ENCODE measurements at places on chromosomes 11 and 22. TPM values are rescaled to one million over a fixed set of nuclear protein-coding genes. Genes with fewer than 3 reads are reported as not detected.

- DNase-seq: no peak
Observed at GRCh38 chr22:20139391-20140106, 7.9 kb downstream of the ZDHHC8 start.

GRCh38 chr11:20522536-20522935, 76.9 kb upstream of the SLC6A5 start:
- DNase-seq: no peak

PKNOX2 gene
- 3.1 TPM for total RNA-seq

GRCh38 chr22:49760280-49760629, 67.4 kb downstream of the BRD1 start:
- DNase-seq: no peak

SIAE gene
- 35.5 TPM for total RNA-seq

C11orf97 gene
- not detected for total RNA-seq

LGALS1 gene
- total RNA-seq: 780 TPM

- peak; percentile 82 for DNase-seq
Observed at GRCh38 chr22:35582861-35583670, 34.1 kb downstream of the MB start.

GRCh38 chr11:66275396-66275795, 2.6 kb upstream of the CNIH2 start:
- DNase-seq: no peak

KRTAP5-7 gene
- total RNA-seq: not detected

GRCh38 chr11:93160808-93161207, 37.0 kb downstream of the SLC36A4 start:
- no peak for DNase-seq

GRCh38 chr22:37639070-37639760, at the start of gene SH3BP1:
TSS of gene SH3BP1 (plus strand) at chr22:37639669. CDS start at chr22:37639788, 119 bp downstream.
- DNase-seq: peak; percentile 81

DNA sequence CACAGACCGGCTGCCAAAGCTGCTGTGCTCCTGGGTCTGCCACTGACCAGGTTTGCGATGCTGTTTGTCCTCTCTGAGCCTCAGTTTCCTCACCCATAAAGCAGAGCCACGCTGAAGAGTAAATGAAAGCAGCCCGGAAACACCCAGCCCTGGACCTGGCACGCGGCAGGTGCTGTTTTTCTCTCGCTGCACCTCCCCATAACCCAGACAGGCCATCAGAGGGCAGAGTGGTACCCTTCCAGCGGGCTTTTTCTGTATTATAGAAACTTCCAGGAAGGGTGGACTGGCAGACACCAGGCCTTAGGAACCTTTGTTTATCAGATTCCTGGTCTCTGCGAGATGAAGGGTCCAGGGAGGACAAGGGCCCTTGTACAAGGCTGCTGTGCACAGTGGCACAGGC, 17.9 kb upstream of the FGF19 start:
- no peak for DNase-seq

DNA sequence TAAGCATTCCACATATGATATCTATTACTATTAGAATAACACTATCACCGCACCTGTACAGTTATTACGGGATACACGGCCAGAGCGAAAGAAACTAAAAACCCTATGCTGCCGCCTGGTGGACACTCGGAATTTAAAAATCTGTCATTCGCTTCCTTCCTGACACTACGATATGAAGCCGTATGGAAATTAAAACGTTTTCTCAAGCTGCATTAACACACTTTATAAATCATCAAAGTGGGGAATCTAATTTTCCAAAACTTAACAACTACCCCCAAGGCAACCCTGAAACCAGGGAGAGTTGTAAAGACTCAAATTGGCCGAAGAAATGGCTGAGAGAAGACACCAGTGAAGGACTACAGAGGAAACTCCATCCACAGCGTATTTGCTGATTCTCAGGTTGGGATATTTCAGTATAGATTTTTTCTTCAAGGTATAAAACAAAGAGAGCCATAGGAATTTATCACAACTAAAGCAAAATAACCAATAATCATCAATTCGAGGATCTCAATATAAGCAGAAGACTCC, 1.4 kb downstream of the CCDC73 start:
- DNase-seq: peak; percentile 66

CCDC157 gene
- total RNA-seq: 4.1 TPM

DNA sequence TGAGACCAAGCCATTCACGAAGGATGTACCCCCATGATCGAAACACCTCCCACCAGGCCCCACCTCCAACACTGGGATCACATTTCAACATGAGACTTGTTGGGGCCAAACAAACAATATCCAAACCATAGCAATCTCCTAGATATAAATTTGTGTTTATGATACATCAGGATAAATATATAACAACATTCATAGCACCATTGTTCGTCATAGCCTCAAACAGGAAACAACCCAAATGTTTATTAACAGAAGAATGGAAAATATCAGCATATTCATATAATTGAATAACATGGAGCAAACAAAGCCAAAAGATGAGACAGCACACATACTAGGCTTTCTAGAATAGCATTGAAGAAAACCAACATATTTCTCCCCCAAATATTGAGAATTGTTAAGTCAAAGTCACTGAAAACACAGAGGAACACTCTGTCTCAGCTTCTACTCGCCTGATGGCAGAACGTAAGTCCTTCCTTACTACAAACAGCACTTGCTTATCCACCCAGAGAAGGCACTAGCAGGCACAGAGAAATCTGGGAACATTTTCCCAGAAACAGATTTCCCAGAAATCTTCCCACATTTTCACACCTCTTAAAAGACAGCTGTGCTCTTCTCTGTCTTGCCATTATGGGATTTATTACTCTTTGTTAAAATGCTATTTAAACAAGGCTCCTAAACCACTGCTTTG, 8.1 kb upstream of the GDPD4 start:
- DNase-seq: no peak

GRCh38 chr22:20449819-20450550, 12.4 kb upstream of the SCARF2 start:
- DNase-seq: no peak

DNA sequence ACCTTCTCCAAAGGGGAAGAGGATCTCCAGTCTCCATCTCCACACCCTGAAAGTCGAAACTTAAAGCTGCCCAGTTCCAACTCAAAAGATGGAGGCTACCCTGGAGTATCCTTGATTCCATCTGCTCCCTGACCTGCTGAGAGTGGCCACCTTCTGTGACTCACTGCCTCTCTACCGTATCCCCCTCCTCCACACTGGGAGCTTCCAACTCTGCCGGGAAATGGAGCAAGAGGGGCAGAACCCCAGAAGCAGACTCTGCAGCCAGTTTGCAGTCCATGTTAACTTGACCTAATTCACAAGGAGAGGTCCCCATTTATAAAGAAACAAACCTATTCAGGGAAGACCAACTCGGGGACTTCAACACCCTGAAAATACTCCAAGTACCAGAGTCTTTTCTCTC, 22.0 kb upstream of the IRAG1 start:
- DNase-seq: no peak

DNA sequence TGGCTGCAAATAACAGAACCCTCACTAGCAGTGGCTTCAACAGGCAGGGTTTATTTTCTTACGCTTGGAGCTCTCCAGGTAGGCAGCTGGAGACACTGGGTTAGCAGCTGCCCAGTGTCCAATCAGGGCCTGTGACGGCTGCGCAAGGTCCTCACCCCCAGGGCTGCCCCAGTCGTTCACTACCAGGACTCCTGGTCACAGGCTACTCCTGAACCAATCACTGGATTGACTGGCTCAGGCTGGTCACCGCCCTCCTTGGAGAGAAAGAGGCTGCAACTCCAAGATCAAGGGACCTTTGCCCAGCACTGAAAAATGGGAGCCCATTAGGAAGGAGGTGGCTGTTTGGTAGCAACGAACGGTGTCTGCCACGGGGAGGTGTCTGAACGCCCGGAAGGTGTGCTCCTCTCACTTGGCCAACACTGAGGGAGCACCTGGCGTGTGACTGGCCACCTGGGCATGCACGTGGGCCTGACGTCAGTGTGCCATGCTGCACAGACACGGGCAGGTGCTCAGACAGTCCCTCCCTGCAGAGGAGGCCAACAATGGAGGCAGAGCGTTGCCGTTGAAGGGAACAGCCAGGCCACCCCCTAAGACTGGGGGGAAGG, 5.1 kb downstream of the ARSA start:
- no peak for DNase-seq

DNA sequence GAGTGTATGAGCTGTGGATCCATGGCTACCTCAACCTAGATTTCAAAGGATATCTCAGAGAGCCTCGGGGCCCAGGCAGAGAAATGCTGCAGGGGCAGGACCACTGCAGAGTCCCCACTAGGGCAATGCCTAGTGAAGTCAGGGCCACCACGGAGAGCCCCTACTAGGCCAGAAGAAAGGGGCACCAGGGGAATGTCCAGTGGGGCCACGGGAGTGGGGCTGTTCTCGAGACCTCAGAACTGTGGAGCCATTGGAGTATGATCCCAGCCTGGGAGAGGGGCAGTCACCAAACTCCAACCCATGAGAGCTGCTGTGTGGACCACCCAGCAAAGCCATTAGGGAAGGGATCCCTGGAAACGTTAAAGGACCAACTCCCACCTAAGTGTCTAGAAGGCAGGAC, 24.5 kb downstream of the RTL6 start:
- no peak for DNase-seq

DNA sequence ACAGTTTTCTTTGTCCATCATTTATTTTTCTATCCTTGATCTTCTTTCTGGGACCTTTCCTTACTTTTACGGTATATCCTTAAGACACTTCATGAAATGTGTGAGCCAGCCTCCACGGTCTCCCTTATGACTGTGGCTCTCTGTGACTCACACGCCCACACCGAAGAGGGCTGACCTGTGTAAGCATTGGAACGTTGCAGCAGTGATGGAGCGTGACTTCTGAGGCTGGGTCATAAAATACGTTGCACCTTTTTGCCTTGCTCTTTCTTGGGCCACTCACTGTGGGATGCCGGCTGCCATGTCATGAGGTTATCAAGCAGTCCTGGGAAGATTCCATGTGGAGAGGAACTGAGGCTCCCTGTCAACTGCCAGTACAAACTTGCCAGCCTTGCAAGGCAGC, 96.3 kb upstream of the RAB1B start:
- peak; percentile 31 for DNase-seq

- no peak for DNase-seq
Observed at GRCh38 chr11:116211147-116211546, 561.6 kb downstream of the BUD13 start.

DNA sequence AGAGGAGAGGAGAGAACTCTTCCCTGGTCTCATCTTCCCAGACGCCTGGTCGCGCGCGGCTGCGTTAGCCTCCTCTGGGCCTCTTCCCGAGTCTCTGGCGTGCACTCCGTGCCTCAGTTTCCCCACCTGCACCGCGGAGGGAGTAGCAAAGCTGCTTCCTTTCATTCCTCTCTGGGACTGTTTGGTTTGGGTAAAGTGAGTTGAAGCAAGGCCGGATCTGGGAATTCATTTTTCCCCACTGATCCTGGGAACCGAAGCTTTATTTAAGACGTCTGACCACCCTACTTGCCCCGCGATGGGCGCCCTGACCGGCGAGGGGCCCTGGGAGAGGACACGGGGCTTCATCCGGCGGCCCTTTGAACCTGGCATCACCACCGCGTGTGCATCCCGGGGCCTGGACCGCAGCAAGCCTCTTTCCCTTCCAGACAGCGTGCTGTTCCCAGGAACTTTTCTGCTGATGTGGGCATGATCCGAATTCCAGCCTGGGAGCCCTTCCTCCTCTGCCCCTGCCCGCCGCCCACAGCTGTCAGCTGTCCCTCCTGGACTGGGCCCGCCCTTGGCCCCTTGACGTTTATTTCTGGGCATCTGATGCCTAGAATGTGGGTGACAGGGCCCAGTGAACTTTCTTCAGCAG, 758 bp downstream of the LDLRAD3 start:
- DNase-seq: no peak

FOLR3 gene
- total RNA-seq: not detected

DNA sequence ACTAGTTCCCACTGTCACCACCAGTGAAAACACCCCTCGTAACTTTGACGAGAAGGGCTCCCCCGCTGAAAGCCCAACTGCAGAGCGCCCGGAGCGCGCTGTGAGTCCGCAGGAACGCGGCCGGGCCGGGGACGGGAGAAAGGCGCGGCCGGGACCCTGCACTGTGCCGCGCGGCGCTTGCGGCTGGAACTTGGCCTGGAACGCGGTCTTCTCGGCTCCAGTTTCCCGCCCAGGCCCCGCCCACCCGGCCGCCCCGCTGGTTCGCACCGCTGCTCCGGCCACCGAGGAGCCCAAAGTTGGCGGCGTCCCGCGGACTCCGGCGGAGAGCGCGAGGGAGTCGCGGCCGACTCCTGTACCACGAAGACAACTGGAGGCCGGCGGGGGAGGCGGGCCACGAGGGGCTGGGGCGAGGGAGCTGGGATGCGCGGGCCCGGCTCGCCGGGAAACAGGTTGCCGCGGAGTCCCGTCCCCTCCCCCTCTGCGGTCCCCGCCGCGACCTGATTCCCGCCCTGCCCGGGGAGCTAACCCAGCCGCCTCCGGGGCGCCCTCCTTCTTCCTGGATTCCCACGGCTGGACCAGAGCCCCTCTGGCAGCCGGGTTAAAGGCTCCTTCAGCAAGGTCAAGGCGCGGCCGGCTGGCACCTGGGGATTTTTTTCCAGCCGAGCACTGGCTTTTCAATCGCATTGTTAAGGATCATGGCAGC, 3.4 kb downstream of the TENM4 start:
- peak; percentile 80 for DNase-seq

DNA sequence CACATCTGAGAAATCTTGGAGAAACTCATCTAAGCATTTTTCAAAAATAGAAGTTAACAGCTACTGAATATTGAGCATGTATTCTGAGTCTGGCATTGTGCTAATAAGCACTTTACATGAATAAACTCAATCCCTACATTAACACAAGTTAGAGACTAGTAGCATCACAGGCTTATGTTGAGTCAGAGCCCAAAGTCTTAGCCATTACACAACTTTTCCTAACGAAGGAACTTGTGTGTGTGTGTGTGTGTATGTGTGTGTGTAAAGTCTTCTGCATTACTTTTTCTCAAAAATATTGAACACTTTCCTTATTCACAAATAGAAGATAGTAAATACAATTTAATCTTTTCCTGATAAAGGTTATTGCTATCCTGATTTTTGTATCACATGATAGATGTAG, 8.7 kb upstream of the CLPB start:
- no peak for DNase-seq

DNA sequence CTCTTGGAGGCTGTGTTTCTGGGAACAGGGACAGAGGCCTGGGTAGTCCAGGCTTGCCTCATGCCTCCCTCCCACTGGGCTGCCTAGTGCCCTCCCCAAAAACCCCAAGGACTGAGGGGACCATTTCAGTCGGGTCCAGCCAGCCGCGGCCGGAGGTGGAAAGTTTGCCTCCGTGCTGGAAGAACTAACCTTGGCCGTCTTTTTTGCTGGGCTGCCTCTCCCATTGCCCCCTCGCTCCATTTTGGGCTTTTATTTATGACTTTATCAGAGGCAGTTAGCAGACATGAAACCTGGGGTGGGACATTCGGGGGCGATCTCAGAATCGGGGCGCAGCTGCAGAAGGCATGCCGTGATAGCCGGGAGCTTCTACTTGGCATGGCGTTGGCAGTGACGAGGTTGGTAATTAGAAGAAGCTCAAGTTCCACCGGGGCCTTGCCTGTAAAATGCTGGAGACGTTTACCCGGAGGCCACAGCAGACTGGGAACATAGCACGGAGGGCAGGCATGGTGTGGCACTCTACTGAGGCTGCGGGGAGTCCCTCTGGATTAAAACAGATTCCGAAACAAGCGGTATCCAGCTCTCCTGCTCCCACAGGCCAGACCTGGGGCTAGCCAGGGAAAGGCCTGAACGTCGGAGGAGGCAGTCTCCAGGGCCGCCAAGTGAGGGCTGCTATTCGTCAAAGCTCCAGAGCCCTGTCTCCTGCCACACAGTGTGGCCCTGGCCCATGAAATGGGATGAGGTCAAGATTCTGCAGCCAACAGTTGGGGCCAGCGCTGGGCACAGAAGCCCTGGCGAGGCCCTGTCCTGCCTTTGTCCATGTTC, 76.4 kb upstream of the PPARA start:
- DNase-seq: no peak

- peak; percentile 51 for DNase-seq
Observed at GRCh38 chr22:31987218-31987617, 42.9 kb downstream of the YWHAH start.

- no peak for DNase-seq
Observed at GRCh38 chr11:114128399-114128798, 68.9 kb downstream of the ZBTB16 start.
